ENCODE measurements at places on chromosomes 2 and 18.
A peak's percentile ranks its signal among the peaks of the same experiment; 100 is the strongest.

GRCh38 chr2:28904295-28904694 lies 9.8 kb downstream of the WDR43 start:
- DNase-seq = no peak

- DNase-seq = no peak
Observed at GRCh38 chr2:233907627-233908026, 9.5 kb upstream of the TRPM8 start.

DNA sequence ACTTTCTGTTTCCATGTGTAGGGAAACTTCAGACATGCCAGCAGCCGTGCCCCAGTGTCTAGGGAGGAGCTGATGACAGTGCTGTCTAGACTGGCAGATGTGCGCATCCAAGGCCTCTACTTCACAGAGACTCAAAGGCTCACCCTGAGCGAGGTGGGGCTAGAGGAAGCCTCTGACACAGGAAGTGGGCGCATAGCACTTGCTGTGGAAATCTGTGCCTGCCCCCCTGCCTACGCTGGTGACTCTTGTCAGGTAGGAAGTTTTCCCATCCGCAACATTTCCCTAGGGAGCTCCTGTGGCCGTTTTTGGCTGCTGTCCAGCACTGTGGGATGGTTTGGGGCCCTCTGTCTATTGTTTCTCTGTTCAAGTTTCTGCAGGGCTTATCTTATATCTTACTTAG lies 143.1 kb upstream of the TTC39C start:
- peak; percentile 36 for DNase-seq

DNA sequence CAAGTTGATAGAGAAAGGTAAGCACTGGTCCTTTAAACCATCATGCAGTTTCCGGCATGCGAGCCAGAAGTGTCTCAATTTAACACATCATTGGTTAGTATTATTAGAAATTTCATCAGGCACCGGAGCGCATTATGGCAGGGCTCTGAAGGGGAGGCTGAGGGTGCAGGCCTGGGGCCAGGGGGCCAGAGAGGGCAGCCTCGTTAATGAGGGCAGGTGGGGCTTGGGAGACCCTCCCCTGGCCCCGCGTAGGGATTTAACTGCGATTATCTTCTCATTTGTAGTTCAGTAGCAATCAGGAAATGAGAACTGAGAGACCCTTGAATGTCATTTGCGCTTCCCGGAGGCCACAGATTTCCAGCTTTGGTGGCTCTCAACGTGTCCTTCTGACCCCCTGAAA lies 246.4 kb downstream of the KLHL29 start:
- no peak for DNase-seq

GRCh38 chr2:102051692-102052277 lies 60.0 kb downstream of the IL1R2 start:
- no peak for DNase-seq

DNA sequence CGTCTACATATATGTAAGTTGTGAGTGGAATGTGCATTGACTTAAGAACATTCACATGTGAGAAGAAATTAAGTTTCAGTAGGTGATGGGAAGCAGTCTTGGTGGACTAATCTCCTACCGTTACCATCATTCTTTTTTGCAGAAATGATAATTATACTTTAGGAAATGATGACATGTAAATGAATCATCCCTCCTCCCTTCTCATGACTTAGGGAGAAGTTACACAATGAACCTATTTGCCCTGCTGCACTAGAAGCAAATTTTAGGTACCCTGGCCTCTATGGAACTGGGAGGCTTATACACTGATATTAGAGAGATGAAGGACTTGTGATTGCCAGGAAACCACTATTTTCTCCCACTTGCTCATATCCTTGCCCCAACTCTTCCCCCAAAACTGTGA lies 214.2 kb downstream of the CALCRL start:
- no peak for DNase-seq

GRCh38 chr2:107936433-107937359 lies 49.6 kb upstream of the SLC5A7 start:
- no peak for DNase-seq

- DNase-seq = no peak
Observed at GRCh38 chr2:147468963-147469362, 375.9 kb upstream of the ACVR2A start.

GRCh38 chr18:63040788-63041410 lies 278.7 kb downstream of the BCL2 start:
- DNase-seq = no peak

DNA sequence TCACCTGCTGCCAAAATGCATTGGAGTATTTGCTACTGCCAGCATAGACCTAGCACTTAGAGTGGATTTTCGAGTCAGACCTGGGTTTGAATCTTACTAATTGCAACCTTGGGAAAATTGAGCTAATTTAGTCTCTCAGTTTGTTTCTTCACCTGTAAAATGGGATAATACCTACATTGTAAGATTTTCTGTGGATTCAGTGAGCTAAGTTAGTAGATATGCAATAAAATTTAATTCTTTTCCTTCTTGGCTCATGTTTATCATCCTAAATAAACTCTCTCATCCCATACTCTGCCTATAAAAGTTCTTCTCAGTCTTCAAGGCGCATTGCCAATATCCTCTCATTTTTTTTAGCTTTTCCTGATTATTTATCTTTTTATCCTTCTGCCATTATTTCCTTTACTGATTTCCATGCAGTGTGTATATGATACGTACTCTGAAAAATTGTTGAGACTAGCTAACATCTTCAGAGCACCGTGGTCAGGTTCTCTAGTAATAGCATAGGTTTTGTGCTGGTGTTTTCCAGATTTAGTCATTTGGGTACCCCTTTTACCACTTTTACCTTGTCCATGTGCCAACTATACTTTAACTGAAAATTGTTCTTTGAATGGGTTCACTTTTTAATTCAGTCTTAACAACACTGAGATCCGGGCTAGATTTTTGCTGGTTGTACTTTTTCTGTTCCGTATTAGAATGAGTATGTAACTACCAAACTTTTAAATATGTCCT lies 7.3 kb downstream of the CEP192 start:
- no peak for DNase-seq

GRCh38 chr2:134155134-134155533 lies 98.7 kb upstream of the MGAT5 start:
- no peak for DNase-seq

GRCh38 chr18:7562491-7562890 lies 4.6 kb upstream of the PTPRM start:
- no peak for DNase-seq

- no peak for DNase-seq
Observed at GRCh38 chr2:44291281-44292248, 16.3 kb downstream of the SLC3A1 start.

DNA sequence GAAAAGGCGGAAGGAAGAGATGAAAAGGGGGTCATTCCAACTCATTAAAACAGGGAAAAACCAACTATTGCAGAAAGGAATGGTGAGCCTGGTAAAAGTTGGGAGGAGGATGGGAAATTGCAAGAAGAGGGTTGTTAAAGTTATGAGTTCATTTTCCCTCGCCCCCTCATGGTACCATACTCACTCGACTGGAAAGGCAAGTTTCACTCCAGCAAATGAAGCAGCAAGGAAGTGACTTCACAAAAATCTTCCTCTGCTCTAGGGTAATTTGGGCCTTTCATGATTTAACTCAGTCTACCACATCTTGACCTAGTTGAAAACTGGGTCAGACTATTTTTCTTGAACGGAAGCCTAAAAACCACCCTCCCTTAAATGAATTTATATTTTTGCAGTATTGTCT lies 22.8 kb upstream of the DAW1 start:
- no peak for DNase-seq

DNA sequence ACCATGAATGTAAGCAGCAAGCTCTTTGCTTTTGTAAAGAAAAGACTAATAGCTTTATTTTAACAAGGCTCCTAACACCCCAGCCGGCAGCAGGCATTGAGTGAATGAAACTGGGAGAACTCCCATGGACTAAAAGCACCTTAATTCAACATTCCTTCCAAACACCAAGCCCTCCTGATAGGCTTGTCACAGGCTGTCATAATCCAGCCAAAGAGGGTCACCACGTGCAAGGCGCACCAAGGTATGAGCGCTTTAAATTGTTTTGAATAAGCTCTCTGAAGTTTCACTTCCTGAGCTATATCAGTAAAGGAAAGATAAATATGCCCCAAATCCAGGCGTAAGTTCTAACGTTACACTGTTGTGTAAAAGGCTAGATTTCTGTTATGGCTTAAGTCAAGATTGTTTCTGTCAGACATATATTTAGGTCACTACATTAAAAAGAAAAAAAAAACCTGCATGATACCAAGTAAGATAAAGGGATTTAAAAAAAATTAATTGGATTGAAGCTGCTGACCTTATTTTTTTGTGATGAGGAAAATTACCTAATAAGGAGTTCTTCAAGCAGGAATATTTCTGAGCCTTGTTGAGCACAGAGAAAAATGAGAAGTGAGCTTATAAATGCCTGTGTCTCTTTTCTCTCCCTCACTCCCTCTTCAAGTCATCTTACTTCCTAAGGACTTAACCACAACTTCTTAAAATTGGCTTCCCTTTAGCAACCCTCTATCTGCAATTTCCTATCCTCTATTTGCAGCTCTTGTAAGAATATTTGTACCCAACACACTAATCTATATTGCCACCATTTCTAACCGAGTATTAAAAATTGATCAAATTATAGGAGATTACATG lies 136.1 kb upstream of the NRP2 start:
- no peak for DNase-seq

GRCh38 chr2:128028668-128029054 lies 802 bp upstream of the SAP130 start:
- no peak for DNase-seq

- no peak for DNase-seq
Observed at GRCh38 chr2:145653553-145653952, 1133.6 kb upstream of the ZEB2 start.

GRCh38 chr2:170533156-170533555 lies 182.0 kb upstream of the SP5 start:
- no peak for DNase-seq

- DNase-seq = no peak
Observed at GRCh38 chr18:56124186-56124585, 514.2 kb downstream of the TXNL1 start.

- DNase-seq = no peak
Observed at GRCh38 chr2:144464730-144465129, 55.2 kb downstream of the ZEB2 start.

DNA sequence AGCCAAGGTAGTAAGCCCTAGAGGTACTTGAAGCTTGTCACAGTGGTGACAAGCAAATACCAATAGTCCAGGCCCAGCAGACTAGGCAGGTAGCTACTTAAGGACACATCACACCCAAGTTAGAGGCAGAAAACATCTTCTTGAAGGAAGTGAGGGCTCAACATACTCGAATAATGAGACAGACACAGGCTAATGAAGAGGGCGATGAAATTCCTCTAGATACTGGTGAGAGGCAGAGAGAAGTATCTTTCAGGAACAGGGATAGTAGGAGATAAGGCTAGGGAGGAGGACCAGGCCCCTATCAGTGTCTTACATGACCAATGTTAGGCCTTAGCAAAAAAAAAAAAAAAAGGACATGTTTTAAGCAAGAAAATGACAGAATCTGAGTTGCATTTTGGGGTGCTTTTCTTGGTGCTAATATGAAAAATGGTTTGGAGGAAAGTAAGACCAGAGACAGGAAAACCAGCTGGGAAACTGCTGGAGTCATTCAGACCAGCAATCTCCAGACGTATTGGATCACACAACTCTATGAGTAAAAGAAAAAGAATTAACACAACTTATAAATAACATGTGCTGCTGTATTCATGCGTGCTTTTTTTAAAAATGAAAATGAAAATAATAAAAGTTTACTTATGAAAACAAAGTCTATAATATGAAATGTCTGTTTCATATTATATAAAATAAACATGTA lies 37.7 kb downstream of the COBLL1 start:
- DNase-seq = no peak

GRCh38 chr2:203532957-203533658 lies 2.0 kb downstream of the RAPH1 start:
- no peak for DNase-seq

GRCh38 chr2:106058469-106059137 lies 135.5 kb downstream of the UXS1 start:
- DNase-seq = no peak

GRCh38 chr2:126644630-126645191 lies 11.2 kb upstream of the GYPC start:
- no peak for DNase-seq

GRCh38 chr2:232888099-232888836 lies 18.2 kb downstream of the SNORC start:
- DNase-seq = no peak

GRCh38 chr2:240573516-240574385 lies 5.5 kb downstream of the RNPEPL1 start:
- no peak for DNase-seq

- no peak for DNase-seq
Observed at GRCh38 chr2:3493615-3494007, 25.7 kb downstream of the ADI1 start.

DNA sequence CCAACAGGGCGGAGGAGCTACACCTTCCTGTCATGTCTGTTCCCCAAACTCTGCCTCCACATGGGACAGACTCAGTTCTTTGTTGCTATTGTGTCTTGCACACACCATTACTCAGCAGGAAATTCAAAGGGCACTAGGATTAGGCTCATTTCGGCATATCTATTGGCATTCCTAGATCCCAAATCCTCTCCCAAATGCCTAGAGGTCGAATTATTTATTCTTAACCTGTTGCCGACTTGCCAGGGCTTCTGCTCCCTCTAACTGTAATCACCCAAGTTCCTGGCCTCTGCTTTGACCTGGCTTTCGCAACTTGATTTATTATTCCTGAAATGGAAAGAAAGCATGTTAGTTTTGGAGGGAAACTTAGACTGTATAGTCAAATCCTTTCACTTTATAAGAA lies 67.8 kb upstream of the ST6GAL2 start:
- no peak for DNase-seq

DNA sequence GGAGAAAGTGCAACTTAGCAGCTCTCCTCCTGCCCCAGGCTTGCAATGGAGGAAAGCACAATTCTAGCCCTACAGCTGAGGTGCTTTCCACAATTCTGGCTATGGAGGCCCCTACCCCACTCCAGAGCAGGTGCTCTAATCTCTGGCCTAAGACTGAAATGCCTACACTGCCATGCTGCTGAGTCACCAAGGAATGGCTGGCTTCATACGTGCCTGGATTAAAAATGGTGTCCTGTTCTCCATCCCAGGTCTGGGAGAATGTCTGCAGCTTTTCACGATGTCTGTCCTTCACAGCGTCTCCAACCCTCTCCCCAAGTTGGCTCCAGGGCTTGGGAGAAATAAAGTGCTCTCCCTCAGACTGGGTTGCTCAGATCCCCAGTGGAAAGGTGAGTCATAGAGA lies 48.5 kb downstream of the MBOAT2 start:
- DNase-seq = no peak

- no peak for DNase-seq
Observed at GRCh38 chr2:9234680-9235146, 28.1 kb downstream of the ASAP2 start.

- DNase-seq = no peak
Observed at GRCh38 chr2:197777823-197778407, 7.2 kb downstream of the BOLL start.

DNA sequence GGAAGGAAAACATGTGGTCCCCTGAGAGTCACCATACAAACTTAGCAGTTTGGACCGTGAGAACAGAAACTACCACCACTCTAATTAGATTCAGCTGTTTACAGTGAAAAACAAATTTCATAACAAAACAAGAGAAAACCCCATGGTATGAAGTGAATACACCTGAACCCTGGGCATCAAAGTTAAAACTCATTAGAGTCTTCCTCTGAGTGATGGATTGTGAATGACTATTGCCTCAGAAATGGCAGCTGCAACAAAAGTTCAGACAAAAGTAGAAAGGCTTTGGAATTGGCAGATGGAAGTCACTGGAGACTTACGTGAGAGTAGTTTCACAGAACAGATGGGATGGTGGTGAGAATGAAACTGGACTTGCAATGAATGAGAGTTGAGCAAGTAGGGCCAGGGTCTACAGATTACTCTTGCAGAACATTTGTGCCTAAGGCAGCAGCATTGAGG lies 98.0 kb downstream of the AAK1 start:
- DNase-seq = no peak

Measured in stimulated activated CD8-positive, alpha-beta memory T cell treated with anti-CD3 and anti-CD28 coated beads, Interleukin-4, amount 100 ng/mL, for 1 hour (primary cell).